ENCODE measurements at places on chromosomes 12 and 14. TPM values are rescaled to one million over a fixed set of nuclear protein-coding genes. Genes with fewer than 3 reads are reported as not detected.

MYH7 gene
- polyA plus RNA-seq, result 727 TPM

EGLN3 gene
- polyA plus RNA-seq, result 69.8 TPM

TPPP2 gene
- polyA plus RNA-seq, result 0.96 TPM

NEUROD4 gene
- not detected for polyA plus RNA-seq

SIX1 gene
- polyA plus RNA-seq, result not detected

IL31 gene
- not detected for polyA plus RNA-seq

TAS2R42 gene
- not detected for polyA plus RNA-seq

LRP1-AS gene
- not detected for polyA plus RNA-seq

XPOT gene
- polyA plus RNA-seq, result 6.3 TPM

SLC16A7 gene
- 19.0 TPM for polyA plus RNA-seq

RASSF8 gene
- polyA plus RNA-seq, result 13.2 TPM

ZC2HC1C gene
- 5.4 TPM for polyA plus RNA-seq

KLRG1 gene
- polyA plus RNA-seq, result 3.6 TPM

STYK1 gene
- polyA plus RNA-seq, result 0.01 TPM

TMCC3 gene
- 0.69 TPM for polyA plus RNA-seq

JPH4 gene
- 0.23 TPM for polyA plus RNA-seq

SCNN1A gene
- polyA plus RNA-seq, result 0.11 TPM

CMTM5 gene
- 1.6 TPM for polyA plus RNA-seq

FGD4 gene
- 5.1 TPM for polyA plus RNA-seq

CCDC197 gene
- not detected for polyA plus RNA-seq

DUSP16 gene
- 10.4 TPM for polyA plus RNA-seq

HOXC12 gene
- polyA plus RNA-seq, result not detected

EPYC gene
- polyA plus RNA-seq, result not detected

GDF3 gene
- polyA plus RNA-seq, result 0.30 TPM

JDP2 gene
- 46.0 TPM for polyA plus RNA-seq

TMEM253 gene
- polyA plus RNA-seq, result 0.29 TPM

NXPH4 gene
- polyA plus RNA-seq, result 1.3 TPM
